IMR-90 (cell line): ENCODE measurements at places on chromosomes 4 and X. TPM values are rescaled to one million over a fixed set of nuclear protein-coding genes. Genes with fewer than 3 reads are reported as not detected.

DNA sequence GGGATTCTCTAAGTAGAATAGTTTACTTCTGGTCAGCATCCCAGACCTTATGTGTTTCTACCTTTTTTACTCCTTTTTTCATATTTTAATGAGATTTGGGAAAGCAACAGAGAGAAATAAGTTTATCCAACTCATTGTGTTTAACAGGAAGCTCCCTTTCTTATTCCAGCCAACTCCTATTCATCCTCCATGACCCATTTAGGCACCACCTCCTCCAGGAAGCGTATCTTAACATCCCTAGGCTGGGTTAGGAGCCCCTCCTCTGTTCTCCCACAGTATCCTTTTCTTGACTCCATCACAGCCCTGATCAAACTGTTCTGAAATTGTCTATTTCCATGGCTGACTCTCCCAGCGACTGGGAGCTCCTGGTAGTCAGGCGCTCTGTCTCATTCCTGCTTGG lies 18.8 kb upstream of the IQSEC2 start:
- no peak for DNase-seq

GRCh38 chr4:825063-825970 lies 612 bp downstream of the CPLX1 start:
- no peak for DNase-seq

GRCh38 chr4:52037689-52038102 lies 403 bp downstream of the SGCB start:
- peak; percentile 33 for DNase-seq

GRCh38 chr4:19614171-19614570 lies 637.5 kb upstream of the SLIT2 start:
- DNase-seq, result no peak

GRCh38 chrX:151402719-151403390 lies 5.8 kb downstream of the VMA21 start:
- DNase-seq, result no peak

Gene APLN
- total RNA-seq, result under 0.01 and 0.18 TPM in 2 replicates

Gene H2BW2
- total RNA-seq, result not detected in 2 replicates

Gene CDX4
- total RNA-seq, result not detected in 2 replicates
